ENCODE measurements at places on chromosomes 5 and 9.

GRCh38 chr5:151772029-151772845 lies 483 bp downstream of the G3BP1 start:
- no peak for DNase-seq

DNA sequence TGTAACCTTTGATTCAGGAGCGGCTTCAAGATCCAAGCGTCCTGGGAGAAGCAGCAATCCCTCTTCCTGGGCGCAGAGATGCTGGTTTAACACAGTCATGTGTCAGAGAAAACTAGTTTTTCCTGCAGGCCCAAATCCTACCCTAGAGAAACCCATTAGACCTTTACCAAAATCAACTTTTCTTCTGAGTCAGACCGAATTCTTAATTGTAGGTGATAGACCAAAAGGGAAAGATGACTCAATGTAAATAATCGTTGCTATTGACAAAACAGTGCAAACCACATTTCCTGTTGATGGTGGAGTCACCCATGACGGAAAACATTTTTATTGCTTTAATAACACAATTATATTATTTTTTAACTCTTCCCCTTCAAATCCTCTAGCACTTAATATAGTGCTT lies 40.1 kb downstream of the SLC1A1 start:
- no peak for DNase-seq

DNA sequence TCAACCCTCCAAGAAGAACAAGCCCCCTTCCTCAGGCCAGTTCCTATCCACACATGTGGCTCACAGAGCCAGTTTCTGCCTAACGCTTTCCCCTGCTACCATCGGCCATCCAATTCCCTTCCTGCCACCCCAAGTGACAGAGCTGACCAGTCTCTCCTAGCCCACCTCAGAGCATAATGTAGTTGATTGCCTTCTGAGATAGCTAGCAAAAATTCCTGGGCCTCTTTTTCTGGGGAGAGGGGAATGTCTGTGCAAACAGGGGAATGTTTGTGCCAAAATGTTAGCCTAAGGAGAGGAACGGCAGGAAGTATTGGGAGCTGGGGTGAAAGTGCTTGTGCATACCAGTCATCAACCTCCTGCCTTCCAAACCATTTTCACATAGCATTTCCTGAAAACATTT lies 157.0 kb downstream of the PJA2 start:
- no peak for DNase-seq

- no peak for DNase-seq
These were observed 36.2 kb downstream of the FBXL17 start for GRCh38 chr5:108345541-108346171.

DNA sequence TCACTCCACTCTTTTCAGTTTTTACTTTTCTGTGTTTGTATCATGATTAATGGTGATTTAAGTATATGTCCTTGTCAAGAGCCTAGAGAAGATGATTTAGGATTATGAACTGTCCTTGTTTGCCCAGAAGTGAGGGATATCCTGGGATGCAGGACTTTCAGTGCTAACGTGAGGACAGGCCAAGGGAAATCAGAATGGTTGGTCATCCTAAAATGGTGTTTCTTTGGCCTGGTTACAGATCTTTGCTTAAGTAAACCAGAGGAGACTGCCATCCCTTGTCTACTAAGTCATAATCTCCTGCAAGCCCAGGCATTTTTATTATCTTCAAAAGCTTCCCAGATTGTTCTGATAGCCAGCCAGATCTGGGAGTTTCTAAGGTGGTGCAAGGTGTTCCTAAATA lies 22.3 kb upstream of the DPYSL3 start:
- no peak for DNase-seq

DNA sequence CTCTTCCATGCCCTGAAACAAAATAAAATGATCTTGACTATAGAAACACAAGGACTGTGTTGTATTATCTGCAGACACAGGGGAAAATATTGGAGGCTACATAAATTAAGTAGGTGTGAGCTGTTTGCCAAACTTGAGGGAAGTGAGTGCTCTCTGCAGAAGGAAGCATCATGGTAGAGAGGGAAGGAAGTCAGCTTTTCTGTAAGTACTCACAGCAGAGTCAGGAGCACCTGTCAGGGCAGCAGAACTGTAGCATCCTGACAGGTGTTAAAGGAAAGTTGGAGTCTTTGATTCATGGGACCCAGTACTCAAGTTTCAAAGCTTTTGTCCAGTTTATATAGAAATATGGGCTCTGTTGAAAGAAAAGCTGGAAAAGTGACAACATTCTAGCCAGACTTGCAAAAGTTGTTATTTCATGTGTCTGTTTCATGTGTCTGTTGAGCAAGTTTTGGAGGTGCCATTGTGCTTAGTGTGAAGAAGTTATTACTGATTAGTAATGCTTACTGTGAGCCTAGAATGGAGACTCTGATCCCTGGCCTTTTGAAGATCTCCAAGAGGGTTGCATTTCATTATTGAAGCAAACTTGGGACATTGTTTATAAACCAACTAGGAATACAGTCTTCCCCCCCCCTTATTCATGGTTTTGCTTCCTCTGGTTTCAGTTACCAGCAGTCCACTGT lies 194.7 kb downstream of the SPATA31D1 start:
- DNase-seq = no peak

- DNase-seq = peak; percentile 51
These were observed 141.0 kb downstream of the CDK5RAP2 start for GRCh38 chr9:120438836-120439546.

DNA sequence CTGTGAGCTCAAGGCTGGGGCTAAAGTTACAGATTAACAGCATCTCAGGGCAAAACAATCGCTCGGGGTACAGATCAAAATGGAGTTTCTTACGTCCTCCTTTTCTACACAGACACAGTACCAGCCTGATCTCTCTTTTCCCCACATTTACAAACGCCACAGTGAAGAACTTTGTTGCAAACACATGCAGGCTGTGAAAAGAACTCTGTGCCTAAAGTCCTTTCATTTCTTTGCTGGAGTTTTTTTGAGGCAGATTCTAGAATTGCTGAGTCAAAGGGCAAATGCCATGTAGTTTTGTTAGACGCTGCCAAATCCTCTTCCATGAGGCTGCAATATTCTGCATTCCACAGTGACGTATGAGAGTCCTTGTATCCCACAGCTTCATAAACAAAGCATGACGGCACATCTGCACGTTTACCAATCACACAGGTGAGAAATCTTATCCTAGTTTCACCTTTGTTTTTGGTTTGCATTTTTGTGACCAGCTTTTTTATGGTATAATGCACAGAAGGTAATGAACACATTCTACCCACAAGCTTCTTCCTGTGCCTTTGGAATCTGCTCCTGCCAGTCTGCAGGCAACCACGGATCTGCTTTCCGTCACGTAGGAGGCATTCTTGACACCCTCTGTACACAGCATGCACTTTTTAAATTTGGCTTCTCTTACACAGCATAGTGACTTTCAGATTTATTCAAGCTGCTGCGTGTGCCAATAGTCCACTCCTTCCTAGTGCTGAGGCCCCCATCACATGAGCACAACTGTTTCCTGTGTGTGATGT lies 44.6 kb upstream of the LPCAT1 start:
- no peak for DNase-seq

DNA sequence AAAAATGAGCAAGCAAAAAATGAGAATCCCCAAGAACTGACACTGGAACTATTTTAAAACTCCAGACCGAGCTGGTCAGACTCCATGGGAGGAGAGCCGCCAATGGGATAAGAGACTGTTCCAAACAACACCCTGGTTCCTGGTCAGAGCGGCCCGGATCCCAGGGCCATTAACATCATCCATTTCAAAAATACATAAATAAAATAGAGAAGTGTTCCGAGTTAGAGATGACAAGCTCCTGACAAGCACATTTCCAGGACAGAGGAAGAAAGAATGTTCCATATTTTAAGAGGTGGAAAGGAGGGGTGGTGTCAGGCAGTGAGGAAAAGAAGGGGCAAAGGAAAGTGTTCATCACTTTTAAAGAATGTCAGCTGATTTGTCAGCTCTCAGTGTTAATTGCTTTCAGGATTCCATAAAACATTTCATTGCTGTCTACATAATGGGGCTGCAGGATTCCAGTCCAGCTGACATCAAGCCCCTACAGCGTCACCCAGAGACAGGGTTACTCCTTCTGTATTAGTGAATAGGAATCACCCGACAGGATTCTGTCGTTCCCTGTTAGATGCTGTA lies 202.5 kb upstream of the TRIM32 start:
- DNase-seq = no peak

DNA sequence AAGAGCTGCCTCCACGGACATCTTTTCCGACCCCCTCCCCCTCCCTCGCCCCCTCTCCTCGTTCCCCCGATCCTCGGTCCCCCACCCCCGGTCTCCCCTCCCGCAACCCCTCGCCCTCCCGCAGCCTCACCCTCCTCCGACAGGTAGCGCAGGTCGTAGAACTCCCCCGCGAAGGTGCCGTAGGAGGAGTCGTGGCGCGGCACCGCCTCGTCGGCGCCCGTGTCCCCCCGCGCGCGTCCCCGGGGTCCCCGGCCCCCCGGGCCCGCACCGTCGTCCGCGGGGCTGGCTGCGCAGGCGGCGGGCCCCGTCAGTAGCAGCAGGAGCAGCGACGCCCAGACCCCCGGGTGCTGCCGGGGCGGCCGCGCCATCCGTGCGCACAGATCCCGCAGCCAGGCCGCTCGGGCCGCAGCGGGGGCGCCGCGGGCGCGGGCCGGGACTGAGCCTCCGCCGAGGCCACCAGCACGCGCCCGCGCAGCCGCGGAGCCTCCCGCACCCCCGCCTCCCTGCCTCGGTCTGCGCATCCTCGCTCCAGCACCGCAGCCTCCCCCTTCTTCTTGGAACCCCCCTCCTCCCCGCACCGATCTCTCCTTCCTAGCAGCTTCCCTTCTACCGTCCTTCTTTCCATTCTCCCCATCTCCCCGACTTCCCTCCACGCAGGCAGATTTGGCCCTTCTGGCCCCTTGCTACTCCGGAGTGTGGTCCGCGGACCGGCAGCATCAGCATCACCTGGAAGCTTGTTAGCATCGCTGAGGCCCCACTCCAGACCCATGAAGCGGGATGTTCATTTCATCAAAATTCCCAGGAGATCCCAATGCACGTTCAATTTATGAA lies at the start of gene FRRS1L:
Gene FRRS1L, minus strand, starts transcription at position 479 of the 831 bp plus-strand sequence. Its CDS starts 111 bp downstream, at position 368.
- no peak for DNase-seq

- DNase-seq = no peak
These were observed 171.4 kb downstream of the RAPGEF6 start for GRCh38 chr5:131463656-131464055.

DNA sequence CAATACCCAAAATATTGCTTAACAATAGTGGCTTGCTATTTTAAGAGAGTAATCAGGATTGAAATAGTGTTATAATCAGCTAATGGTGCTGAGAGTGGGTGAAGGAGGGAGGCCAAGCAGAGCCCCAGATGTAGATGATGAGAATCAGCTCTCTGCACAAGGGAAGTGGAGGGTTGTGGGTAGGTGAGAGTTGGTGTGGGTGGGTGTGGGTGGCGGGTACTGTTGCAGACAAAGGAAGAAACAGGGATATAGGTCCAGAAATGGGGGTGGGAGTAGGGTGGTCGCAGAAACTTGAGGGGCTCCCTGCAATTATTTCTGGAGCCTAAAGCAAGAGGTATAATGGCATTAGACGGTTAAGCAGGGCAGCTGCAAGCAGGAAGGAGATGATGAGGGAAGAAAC lies 7.4 kb upstream of the ADCY2 start:
- no peak for DNase-seq

- no peak for DNase-seq
These were observed 54.9 kb downstream of the NDST1 start for GRCh38 chr5:150562832-150563231.

DNA sequence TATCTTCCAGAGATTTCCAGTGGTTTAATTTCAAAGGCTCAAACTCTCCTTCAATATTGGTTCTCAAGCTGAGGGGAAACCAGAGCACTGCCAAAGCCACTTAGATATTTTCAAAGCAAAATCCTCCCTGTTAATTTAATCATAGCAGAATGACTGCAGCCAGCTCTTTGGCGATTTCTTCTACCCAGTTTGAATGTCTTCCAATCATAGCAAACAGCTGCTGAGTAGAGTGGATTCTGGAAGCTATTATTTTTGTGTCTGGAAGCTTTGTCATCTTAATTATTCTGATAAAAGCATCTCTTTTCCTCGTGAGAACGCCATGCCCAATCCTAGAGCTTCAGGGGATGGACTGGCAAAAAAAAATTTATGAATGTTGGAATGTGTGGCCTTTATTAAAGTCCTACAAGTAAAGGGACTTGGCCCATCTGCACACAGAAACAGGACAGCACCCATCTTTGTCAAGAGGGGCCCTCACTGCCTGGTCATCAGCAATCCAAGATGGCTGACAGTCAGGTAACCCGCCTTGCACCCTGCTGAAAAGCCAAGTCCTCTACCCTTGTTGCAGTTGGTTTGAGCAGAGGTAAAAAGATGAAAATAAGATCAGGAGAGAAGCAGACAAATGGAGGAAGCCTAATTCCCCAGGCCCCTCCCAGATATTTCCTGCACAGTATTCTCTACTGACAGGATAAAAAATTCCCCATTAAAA lies 125.1 kb downstream of the SUSD1 start:
- no peak for DNase-seq

DNA sequence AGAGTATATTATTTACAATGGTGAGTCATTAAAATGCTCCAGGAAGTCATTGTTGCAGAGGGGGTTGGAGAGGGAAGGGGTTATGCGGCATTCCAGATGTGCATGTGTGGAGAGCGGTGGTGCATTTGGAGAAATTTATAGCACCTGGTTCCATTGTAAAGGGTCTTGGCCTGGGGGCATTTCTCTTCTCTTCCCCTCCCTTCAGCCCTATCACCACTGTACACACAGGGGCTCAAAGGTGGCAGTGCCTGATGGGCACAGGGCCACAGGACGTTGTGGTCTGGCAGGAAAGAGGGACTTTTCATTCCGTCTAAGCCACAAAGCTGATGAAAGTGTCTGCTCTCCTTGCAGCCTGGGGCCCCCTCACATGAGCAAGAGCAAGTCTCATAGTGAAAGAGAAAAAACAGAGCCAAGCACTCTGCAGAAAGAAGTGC lies 442.4 kb upstream of the ZNF462 start:
- DNase-seq = no peak

GRCh38 chr5:10109299-10109698 lies 140.4 kb downstream of the ATPSCKMT start:
- no peak for DNase-seq

- DNase-seq = no peak
These were observed 59.1 kb downstream of the BOD1 start for GRCh38 chr5:173557123-173557903.

DNA sequence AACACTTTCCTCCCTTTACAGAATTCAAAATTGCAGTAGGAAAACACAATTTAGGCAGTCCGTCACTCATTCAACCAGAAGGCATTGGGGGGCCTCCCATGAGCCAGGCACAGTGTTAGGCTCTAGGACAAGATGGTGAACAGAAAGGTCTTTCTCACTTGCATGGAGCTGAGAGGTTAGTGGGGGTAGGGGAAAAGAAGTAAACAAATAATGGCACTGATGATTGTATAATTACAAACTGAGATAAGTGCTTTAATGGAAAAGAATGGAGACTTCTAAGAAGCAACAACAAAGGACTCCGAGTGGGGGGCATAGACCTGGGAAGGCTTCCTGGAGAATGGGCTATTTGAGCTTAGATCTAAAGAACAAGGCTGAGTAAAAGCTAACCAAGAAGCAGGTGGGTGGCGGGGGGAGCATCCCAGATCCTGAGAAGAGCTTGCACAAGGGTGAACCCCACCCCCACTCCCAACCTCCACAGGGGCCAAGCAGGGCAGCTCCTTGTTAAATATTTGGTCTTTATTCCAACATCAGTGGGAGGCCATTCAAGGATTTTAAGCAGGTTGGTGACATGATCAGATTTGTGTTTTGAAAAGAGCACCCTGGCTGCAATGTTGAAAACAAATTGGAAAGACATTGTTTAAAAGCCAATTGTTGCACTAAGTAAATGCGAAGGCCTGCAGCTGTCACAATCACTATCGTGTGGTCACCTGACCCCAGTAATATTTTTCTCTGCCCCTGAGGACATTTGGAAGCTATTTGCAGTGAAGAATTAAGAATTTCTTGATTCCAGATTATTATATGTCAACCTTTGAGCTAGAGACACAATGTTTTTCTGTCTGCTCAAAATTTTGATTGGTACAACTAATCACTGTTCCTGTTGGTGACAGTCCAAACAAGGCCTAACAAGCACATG lies 73.9 kb upstream of the EFNA5 start:
- DNase-seq = no peak

Measured in HuH-7 (cell line).